ENCODE measurements at places on chromosomes 13 and 19.

DNA sequence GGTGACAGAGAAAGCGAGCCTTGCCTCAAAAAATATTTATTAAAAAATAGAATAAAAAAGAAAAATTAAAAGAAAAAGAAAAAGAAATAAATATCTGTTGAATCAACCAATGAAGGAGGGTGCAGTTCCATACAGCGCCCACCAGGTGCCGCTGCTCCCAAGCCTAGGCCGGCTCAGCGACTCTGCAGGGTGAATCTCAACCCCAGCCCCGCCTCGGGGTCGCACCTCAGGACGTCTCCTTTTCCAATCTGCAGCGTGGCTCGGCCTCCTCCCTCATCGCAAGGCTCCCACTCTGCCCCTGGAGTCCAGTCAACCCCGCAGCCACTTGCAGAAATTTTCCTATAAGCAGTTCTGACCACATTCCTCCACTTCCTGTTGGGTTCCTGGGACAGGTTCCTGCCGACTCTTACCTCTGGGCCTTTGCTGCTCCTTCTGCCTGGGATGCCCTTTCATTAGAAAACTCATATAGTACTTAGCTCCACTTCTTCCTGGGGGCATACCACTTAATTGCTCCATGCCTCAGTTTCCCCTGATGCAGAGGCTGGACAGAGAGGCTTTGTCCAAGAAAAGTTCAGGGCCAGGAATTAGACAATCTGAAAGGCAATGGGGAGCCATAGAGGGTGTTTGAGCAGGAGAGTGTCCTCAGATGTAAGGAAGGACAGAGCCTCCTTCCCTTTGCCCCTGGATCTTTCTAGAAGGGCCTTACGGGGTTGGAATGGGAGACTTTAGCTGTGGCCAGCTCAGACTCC, 24.3 kb downstream of the NFILZ start:
- peak; percentile 22 for DNase-seq

- no peak for DNase-seq
Measured at GRCh38 chr13:36359301-36359950, 13.2 kb upstream of the SPART start.

DNA sequence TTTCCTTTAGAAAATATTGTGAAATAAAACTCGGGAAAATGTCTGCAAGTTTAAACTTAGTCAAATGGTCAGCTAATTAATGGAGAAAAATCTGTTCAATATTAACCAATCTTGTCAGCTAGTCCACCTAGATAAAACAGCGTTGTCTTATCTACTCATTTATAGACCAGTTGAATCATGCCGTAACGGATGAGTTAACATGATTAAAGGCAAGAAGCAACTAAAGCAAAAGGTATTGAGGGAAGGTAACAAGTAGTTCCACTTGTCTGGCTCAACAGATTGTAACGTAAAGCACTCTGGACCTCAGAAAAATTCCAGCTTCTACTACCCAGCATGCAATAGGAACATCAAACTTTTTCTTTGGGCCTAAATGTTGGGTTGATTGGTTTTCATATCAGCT, 958.2 kb downstream of the DIAPH3 start:
- DNase-seq, result no peak

DNA sequence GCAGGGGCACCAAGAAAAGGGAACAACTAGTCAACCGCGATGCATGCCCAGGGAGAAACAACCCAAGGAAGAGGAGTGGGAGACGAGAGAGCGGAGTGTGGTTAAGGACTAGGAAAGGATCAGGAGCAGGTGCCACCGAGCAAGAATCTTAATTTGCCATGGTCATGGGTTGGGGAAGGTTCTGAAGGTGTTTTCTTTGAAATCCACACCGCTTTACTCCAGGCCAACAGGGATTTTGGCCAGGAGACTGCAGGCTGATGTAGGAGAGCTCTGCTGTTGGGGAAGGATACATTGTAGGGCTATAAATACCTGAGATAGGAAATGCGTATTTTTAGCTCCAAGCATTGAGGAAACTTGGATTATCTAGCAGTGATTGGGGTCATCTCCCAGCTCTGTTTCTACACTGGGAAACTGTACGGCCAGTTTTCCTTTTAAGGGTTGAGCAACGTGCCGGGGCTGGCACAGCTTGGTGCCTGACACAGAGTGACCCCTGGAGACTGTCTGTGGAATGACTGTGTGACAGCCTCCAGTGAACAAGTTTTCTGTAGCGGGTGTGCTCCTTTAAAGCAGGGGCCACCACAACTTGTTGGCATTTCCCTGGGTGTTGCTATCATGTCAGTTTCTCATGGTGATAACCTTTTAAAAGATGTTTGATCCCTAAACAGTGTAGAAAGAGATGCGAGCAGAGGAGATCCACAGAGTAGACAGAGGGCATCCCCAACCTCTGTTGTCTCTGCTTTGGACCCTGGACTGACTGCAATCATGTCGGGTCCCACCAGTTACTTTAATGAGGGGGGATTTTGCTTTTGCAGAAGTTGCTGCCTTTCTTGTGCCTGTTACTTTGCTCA, 34.3 kb downstream of the ZNF536 start:
- no peak for DNase-seq

- no peak for DNase-seq
Measured at GRCh38 chr13:75493156-75493555, 11.2 kb upstream of the TBC1D4 start.

GRCh38 chr13:95100525-95101433, 200.5 kb downstream of the ABCC4 start:
- DNase-seq, result no peak

- no peak for DNase-seq
Measured at GRCh38 chr13:92560883-92561282, 665.7 kb upstream of the GPC6 start.

DNA sequence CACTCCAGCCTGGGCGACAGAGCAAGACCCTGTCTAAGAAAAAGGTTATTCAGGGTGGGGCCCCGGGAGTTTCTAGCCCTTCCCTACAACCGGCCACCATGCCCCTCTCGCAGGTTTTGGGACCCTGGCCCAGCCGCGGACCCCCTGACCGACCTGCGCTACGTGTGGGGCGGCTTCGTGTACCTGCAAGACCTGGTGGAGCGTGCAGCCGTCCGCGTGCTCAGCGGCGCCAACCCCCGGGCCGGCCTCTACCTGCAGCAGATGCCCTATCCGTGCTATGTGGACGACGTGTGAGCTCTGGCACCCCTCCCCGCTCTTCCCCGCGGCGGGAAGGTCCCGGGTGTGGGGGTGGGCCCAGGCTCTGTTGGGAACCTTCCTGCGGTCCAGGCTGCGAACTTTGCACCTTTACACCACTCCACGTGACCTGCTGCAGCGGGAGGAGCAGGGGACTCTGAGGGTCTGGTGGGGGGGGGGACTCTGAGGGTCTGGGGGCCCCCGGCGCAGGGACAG, 6.3 kb downstream of the ABCA7 start:
- no peak for DNase-seq

DNA sequence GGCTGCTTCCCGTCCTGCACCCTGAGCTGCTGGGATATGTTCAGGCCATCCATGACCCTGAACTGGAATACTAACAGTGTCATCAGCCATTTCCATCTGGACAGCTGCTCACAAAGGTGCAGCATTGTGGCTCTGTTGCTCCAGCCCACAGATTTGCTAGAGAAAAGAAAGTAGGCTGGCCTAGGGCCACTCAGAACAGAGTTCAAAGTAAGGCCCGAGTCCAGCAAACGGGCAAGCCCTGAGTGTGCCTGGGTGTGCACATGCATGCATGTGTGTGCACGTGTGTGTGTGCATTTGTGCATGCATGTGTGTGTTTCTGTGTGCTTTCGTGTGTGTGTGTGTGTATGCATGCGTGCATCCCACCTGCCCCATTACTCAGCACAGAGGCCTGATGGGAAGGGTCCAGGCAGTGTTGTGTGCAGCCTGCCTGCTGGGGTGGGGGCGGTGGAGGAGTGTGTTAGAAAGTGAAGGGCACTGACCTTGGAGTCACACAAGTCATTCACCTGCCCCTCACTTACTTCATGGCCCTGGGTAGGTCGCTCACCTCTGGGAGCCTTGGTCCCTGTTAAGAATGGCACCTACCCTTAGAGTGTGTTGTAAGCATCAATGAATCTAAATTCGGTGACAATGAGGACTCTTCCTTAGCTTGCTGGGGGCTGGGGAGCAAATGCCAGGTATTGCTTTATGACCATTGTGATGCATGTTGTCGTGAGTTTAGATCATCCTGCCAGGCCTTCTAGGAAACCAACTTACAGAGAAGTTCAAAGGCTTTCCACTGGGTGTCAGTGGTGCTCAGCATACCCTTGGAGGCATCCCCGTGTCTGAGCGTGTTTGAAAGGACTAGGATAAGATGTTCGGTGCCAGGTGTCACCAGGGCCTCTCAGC, 53.2 kb downstream of the GPR12 start:
- DNase-seq, result peak; percentile 8

GRCh38 chr13:112012016-112012704, 54.8 kb upstream of the SOX1 start:
- no peak for DNase-seq

GRCh38 chr19:1618157-1619093, 13.2 kb upstream of the UQCR11 start:
- peak; percentile 7 for DNase-seq

GRCh38 chr13:65631078-65631477, 1599.1 kb downstream of the PCDH9 start:
- DNase-seq, result no peak

DNA sequence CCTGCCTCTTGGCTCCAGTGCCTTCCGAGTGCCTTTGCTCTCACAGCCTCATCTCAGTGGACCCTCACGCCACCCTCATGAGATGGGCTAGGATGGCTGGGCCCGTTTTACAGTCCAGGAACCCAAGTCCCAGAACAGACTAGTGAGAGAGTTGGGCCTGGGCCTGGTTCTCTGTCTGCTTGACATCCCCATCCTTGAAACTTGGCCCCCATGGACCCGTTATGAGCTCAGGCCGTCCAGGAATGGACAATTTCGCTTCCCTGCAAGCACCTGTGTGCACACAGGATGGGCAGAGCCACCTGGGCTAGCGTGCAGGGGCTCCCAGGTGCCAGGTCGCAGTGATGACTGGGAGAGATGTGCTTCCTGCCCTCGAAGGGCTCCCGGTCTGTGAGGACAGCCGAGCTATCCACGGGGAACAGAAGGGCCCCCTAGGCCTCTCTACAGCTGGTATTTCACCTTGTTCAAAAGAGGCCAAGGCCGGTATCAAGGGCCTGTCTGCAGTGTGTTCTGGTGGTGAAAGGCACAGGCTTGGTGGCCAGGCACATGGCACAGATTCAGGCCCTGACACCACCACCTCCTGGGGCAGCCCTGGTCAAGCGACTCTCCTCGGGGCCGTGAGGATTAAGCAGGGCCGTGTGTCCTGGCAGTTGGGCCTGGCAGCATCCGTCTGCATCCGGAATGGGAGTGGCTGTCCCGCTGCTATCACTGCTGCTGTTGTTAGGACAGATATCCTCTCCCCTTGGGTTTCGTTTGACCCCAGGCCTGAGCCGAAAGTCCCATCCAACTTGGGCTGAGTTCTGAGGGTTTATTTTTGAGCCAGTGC, 38.9 kb downstream of the CAPN12 start:
- no peak for DNase-seq

DNA sequence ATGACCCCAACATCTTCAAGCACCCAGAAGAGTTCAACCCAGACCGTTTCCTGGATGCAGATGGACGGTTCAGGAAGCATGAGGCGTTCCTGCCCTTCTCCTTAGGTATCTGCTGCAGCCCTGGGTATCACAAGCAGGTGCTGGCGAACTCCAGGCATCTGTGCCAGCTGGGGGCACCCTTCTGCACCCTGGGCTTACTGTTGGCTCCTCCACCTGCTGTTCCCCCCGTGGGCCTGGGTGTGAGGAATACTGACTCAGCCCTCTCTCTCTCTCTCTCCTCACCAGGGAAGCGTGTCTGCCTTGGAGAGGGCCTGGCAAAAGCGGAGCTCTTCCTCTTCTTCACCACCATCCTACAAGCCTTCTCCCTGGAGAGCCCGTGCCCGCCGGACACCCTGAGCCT, 13.0 kb downstream of the CYP2S1 start:
- DNase-seq, result no peak

DNA sequence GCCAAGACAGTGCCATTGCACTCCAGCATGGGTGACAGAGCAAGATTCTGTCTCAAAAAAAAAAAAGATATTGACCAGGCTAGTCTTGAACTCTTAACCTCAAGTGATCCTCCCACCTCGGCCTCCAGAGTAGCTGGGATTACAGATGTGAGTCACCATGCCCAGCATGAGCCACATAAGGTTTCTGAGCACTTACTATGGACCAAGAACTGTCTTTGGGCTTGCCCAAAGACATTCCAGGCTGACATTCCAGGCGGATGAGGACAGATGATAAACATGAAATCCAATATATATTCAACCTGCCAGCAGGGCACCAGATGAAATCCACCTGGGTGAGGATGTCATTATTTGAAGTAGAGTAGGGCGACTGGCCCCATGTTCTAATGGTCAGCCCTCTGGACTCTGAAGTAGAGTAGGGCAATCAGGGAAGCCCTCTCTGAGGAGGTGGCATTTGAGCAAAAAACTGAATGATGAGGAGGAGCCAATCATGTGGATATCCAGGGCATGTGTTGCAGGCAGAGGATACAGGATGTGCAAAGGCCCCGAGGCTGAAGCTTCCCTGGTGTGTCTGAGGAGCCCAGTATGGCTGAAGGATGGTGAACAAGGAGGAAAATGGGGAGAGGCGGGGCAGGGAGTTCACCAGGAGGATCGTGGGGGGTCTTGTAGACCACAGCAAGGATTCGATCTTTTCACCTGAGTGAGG, 4.0 kb downstream of the C19orf38 start:
- DNase-seq, result no peak

- DNase-seq, result no peak
Measured at GRCh38 chr13:36907821-36908220, 12.2 kb downstream of the SMAD9 start.

- no peak for DNase-seq
Measured at GRCh38 chr19:54431255-54431838, 16.1 kb downstream of the TTYH1 start.

DNA sequence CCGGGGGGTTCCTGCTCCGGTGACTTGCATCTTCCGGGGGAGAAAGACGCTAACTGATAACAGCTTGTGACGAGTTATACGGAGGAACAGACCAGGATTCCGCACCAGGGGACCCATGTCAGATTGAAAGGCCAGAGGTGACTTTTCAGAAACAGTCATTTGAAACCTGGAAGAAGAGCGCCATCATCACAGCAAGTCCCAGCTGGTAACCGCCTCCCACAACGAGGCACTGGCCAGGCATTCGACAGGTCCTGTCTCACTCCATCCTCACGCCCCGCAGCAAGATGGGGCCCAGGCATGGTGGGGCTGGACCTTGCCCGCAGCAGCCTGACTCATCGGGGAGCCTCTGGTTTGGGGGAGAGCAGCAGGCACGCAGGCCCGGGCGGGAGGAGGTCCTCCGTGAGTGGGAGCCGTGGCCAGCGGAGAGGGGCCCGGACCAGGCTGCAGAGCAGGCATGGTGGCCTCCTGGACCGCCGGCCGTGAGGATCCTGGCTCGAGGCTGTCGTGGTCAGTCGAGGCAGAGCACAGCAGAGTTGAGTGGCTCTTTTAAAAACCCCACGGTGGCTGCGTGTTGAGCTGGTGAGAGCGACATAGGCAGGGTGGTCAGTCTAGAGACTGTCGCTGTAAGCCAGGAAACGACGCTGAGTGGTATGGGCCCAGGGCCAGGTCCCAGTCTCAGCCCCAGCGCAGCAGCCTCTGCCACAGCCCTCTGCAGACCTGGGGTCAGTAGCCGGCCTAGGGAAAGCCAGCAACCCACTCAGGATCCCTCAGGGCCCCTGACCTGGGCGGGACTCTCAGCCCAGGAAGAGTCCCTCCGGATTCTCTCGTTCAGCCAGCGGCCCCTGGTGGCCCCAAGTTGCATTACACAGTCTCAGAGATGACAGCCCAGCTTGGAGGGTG, 94.9 kb upstream of the MCF2L start:
- DNase-seq, result peak; percentile 57

All from inflammatory macrophage treated with lipopolysaccharide for 4 hours (primary cell).